ENCODE measurements at places on chromosomes 5 and 9. TPM values are rescaled to one million over a fixed set of nuclear protein-coding genes. Genes with fewer than 3 reads are reported as not detected.

Gene ANXA2R
- total RNA-seq = 2.7 TPM

Gene SLC36A2
- not detected for total RNA-seq

Gene PCDHGA7
- 1.8 TPM for total RNA-seq

Gene GLDC
- 17.6 TPM for total RNA-seq

Gene IRX2
- 9.6 TPM for total RNA-seq

Gene WDR38
- not detected for total RNA-seq

Gene SLC34A3
- not detected for total RNA-seq

Gene GARNL3
- total RNA-seq = 1.1 TPM

Gene ADAMTS12
- 28.7 TPM for total RNA-seq

Gene CD74
- 0.37 TPM for total RNA-seq

All from subcutaneous preadipocyte (primary cell).